ENCODE measurements at places on chromosomes 3 and 15. TPM values are rescaled to one million over a fixed set of nuclear protein-coding genes. Genes with fewer than 3 reads are reported as not detected.

The CADPS gene
- 0.08 TPM for total RNA-seq

The PAK6 gene
- 17.7 TPM for total RNA-seq

The UBAP1L gene
- total RNA-seq, result 1.2 TPM

The MOBP gene
- 0.08 TPM for total RNA-seq

The GOLGA8T gene
- total RNA-seq, result 0.27 TPM

The IGSF10 gene
- not detected for total RNA-seq

The TMEM266 gene
- 0.21 TPM for total RNA-seq

The FGD5 gene
- 1.4 TPM for total RNA-seq

The SEMA6D gene
- total RNA-seq, result 1.7 TPM

The SCN11A gene
- total RNA-seq, result 0.27 TPM

The TNIK gene
- total RNA-seq, result 6.6 TPM
